Stimulated activated CD4-positive, alpha-beta T cell treated with anti-CD3 and anti-CD28 coated beads, TNF-alpha, amount 100 ng/mL, for 48 hours (primary cell): ENCODE measurements at places on chromosomes 16 and 17.
A peak's percentile ranks its signal among the peaks of the same experiment; 100 is the strongest.

- DNase-seq: no peak
Measured at GRCh38 chr17:55769625-55770000, 18.8 kb downstream of the PCTP start.

- DNase-seq: no peak
Measured at GRCh38 chr17:1147664-1148063, 32.1 kb downstream of the ABR start.

GRCh38 chr16:84763629-84764028 lies 56.2 kb upstream of the CRISPLD2 start:
- no peak for DNase-seq

DNA sequence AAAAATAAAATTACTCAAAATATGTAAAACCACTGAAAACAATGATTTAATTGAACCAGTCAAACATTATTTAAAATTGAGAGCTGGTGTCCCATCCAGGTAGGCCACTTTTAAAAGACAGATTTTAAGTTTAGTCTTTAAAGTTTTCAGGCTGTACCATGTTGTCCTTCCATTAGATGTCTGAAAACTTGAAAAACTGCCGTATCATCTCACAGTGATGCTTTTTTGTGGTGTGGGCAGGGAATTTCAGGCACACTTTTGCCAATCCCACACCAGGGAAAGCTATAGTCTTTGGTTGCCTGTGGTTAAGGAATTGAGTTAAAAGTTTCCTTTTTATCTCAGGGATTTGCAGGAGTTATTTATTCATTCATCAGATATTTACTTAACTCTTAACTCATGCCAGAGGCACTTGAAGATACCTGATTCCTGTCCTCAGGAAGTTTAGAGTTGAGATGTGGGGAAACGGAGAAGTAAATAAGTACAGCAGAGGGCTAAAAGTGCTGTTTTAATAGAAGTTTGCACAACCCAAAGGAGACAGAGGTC lies 3.2 kb downstream of the SNTB2 start:
- DNase-seq: no peak

DNA sequence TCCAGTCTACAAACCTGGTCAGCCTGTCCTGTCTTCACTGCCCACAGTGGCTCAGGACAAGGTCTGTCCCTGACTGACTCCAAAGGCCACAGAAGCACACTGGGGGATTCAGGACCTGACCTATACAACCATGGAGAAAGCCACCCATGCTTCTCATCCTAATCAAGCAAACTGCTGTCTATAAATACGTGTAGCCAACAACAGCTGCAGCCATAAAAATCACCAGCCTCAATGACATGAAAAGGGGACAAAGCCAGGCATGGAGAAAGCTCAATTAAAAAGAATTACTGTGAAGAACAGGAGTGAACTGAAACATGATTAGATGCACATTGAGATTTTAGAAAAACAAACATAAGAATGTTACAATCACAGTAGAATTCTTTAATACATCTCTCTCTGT lies 170.1 kb downstream of the CDK5R1 start:
- DNase-seq: no peak

DNA sequence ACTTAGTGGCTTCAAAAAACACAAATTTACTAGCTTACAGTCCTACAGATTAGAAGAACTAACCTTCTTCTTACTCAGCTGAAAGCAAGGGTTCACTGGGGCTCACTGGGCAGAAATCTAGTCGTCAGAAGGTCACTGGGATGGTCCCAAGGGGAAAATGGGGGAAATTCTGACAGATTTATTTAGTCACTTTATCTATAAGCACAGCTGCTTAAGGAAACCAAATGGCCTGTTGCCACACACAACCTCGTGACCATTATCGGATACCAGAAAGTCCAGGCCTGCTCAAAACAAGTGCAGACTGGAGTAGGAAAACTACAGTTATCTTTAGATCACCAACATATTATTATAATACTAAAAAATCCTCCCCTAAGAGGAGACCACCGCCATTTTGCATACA lies 374.6 kb upstream of the ASIC2 start:
- no peak for DNase-seq

GRCh38 chr16:72815348-72816318 lies 232.3 kb downstream of the ZFHX3 start:
- no peak for DNase-seq

DNA sequence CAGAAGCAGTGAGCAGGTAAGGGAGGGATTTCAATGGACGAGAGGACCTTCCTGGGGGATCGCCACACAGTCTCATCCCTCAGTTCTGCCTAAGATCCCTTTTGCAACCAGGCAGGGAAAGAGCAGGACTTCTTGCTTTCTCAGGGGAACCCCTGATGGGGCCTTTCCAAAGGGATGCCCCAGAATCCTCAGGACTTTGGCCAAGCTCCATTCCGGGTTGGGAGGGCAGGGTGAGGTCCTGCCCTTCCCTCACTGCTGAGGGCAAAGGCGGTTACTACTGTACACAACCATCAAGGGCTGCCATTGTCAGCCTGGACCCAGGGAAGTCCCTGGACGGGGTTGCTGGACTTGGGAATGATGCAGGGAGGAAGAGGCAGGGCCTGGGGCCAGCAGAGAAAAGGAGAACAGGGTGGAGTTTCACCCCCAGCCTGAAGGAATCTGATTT lies 9.7 kb downstream of the PRR29 start:
- no peak for DNase-seq

GRCh38 chr17:82698974-82699442 lies 510 bp upstream of the RAB40B start:
- DNase-seq: no peak

DNA sequence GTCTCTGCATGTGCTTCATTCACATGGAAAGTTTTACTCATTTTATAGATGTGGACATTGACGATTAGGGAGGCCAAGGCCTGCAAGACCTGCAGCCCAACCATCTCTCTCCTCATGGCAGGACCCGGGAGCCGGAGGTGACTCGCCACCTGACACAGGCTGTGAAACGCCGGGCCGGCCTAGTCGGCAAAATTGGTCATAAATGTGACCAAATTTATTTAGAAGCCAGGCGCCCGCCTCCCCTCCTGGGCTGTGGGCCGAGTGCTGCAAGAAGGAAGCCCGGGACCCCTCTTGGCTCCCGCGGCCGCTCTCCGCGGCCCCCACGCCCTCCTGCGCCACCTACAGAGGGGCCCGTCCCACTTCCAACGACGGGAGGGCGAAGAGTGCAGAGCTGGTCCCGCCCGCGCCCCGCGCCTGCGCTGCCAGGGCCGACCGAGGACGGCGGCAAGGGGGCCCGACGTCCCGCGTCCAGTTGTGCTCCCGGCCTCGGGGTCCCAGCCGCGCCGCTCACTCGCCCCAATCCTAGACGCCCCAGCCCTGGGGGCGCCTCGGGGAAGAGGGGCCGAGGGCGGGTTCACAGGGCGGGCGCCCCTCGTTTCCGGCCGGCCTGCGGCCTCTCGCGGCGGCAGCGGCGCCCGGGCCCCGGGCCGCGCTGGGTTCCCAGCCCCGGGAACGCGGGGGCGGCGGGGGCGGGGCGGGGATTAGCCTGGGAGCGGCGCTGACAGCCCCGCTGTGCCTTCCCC lies 47.5 kb downstream of the WNT3 start:
- DNase-seq: no peak

GRCh38 chr17:73720187-73720834 lies 76.1 kb upstream of the SDK2 start:
- no peak for DNase-seq

DNA sequence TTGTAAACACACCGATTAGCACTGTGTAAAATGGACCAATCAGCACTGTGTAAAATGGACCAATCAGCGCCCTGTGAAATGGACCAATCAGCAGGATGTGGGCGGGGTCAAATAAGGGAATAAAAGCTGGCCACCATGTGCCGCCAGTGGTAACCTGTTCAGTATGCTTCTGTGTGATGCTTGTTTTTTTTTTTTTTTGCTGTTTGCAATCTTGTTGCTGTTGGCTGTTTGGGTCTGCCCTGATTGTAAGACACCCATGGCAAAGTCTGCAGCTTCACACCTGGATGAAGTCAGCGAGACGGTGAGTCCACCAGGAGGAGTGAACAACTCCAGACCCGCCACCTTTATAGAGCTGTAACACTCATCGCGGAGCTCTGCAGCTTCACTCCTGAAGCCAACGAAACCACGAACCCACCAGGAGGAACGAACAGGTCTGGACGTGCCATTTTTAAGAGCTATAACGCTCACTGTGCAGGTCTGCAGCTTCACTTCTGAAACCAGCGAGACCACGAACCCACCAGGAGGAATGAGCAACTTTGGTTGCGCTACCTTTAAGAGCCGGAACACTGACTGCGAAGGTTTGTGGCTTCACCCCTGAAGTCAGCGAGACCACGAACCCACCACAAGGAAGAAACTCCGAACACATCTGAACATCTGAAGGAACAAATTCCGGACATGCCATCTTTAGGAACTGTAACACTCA lies 85.0 kb upstream of the MED9 start:
- peak; percentile 30 for DNase-seq

DNA sequence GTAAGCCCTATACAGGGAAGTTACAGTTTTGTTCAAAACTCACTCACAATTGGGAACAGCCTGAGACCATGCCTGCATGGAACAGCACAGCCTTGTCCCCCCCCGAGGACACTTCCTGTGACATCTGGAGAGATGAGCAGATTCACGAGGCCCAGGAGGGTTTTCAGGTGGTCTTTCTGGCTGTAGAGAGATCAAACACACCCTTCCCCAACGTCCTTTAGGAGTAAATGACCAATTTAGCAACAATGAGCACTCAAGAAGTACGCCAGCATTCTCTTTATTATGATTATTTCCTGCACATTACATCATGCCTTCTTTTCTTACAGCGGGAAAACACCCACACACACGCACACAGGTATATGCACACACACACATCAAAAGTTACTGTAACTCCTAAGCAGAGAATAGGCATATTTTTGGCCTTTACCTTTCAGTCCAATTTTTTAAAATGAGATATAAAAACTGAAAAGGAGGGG lies 39.0 kb downstream of the ADCY9 start:
- no peak for DNase-seq

DNA sequence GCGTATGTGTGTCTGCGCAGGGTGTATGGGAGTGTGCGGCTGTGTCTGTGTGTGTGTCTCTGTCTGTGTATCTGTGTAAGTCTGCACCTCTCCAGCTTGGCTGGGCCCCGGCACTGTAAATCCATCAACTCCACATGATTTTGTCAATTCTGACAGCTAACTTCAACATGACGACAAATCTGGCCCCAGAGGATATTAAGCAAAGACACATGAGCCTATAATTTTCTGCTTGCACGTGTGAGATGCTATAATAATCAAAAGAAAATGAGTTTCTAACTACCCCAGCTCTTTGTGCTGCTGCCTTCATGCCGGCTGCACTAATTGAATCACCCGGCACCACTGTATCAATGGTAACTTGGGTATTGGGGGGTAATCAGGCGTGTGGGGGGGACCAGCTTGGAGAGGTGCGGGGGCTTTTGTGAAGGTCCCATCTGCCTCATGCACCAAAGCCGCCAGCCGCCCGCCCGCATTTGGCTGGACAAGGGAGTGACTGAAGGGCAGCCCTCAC lies 57.6 kb upstream of the LHX1 start:
- DNase-seq: no peak

DNA sequence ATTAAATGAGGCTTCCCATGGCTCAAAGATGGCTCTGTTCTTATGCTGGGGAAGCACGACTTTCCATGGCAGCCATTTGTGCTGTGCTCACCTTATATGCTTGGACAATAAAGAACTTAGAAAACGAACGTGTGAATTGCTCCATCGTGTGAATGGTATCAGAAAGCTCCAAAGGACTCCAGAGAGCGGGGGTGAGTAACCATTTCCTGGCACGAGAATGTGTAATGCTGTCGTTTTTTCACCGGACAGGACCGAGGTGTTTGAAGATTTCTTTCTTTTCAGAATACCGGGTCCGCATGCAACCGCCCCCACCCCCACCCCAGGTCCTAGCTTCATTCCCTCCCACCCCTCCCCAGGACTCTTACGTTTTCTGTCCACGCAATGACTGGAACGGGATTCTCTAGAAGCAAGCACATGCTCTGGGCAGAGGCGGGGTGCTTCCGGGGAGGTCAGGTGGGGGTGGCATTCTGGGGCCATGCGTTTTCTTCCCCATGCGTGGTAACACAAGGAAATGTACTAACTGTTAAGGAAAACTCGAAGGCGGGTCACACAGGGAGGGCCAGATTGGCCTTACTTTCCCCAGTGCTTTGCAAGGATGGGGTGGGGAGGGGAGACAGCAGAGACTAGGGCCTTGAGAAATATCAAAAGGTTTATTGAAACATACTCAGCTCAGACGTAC lies 26.2 kb downstream of the GPRC5B start:
- DNase-seq: no peak

DNA sequence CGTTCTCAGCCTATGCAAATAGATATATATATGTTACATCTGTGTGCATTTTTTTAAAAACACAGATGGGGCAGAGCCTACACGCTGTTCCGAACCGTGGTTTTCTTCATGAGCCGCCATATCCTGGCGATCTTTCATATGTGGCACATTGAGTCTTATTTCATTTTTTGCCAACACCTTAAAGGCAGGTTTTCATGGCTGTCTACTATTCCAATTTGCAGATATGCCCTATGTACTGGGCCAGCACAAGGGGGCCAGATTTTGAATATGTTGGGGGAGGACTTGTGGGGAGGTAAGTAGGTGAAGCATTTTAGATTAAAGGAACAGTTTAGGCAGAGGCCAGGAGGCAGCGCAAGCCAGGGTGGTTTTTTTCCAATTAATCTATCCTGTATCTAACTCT lies 16.0 kb downstream of the WFDC1 start:
- no peak for DNase-seq

- DNase-seq: peak; percentile 56
Measured at GRCh38 chr17:48074322-48075081, 26.3 kb downstream of the NFE2L1 start.

- no peak for DNase-seq
Measured at GRCh38 chr16:35391328-35391727, 1931.9 kb downstream of the TP53TG3F start.

GRCh38 chr17:79476074-79476652 lies 134.7 kb downstream of the RBFOX3 start:
- no peak for DNase-seq

- DNase-seq: no peak
Measured at GRCh38 chr16:68487669-68488068, 39.4 kb upstream of the SMPD3 start.

- no peak for DNase-seq
Measured at GRCh38 chr16:72744076-72744793, 303.7 kb downstream of the ZFHX3 start.

GRCh38 chr16:79430191-79430678 lies 170.3 kb downstream of the MAF start:
- no peak for DNase-seq

DNA sequence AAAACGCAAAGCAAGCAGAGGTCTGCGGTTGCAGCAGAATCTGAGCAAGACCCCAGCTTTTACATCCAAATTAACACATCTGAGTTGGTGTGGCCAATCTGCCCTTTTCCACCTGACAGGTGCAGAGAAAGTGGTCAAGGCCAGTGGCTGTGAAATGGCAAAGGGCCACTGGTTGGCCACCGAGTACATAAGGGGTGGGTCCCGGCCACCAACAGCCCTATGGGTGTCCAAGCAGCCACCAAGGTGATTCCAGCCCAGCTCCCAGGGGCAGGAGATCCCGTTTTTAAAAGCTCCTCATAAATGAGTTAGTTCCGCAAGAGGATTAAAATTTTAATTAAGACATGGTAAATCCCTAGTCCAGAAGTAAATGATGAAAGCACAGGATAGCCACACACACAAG lies 29.1 kb downstream of the USP7 start:
- no peak for DNase-seq

- no peak for DNase-seq
Measured at GRCh38 chr17:3861761-3862681, 16.0 kb upstream of the NCBP3 start.
